ENCODE measurements at places on chromosomes 2 and 18.

DNA sequence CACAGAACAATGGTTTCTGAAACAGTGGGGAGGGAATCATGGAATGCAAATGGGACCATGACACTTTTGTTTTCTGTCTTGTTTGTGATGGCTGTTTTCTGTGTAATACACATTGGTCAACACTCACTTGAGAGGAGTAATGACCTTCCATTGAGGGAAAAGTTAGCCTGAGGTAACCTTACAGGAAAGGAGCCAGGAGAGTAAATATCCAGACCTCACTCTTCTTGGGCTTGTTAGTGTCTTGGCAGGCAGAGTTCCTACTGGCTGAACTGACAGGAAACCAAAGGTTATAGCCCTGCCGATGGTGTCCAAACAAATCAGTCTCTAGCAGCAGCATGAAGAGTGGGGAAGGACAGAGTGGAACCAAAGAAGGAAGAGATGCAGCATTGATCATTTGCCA, 17.2 kb upstream of the RPRM start:
- DNase-seq: no peak

DNA sequence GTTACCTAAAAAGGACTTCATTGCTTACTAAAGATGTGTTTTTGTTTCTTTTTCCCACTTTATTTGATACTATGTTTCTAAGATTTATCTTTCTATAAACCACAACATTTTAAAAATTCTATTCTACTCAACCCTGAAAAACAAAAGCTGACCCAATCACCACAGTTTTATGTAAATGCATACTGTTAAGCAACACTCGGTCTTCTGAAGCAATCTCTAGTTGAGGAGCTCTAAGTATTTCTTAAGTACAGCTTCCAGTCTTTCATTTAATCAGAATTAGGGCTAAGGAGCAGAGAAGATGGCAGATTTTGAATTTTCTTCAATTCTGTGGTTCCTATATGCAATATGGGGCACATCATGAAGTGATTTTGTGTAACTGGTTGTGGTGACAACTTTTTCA, 72.2 kb upstream of the SLC4A10 start:
- DNase-seq: no peak

DNA sequence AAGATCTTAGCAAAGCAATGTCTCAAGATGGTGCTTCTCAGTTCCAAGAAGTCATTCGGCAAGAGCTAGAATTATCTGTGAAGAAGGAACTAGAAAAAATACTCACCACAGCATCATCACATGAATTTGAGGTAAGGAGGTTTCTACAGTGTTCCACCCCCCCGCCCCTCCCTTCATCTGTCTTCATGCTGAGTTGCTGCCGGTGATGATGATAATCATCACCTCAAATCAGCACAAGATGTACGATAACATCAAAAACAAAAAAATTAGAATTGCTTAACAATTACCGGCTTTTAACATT, 14.6 kb downstream of the UGP2 start:
- DNase-seq: no peak

DNA sequence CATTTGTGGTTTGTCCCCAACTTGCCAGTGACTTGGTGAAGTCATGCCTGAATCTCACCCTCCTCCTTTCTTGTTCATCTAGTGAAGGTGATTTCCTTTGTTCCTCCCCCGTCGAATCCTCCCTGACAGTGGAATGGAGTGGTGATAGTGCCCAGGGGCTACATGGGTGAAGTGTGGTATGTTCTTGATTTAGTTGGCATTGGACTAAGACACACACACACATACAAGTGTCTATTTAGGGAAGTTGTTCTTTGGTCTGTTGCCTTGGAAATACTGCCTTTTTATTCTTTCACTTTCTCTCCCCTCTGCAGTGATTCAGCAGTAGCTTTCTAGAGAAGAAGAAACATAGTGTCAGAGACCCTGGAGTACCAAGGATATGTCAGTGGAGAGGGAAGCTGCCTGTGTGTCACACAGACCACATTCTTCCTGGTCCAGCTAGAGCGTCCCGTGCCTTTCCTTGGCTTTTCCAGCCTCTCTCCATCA, 10.9 kb downstream of the INPP4A start:
- no peak for DNase-seq

DNA sequence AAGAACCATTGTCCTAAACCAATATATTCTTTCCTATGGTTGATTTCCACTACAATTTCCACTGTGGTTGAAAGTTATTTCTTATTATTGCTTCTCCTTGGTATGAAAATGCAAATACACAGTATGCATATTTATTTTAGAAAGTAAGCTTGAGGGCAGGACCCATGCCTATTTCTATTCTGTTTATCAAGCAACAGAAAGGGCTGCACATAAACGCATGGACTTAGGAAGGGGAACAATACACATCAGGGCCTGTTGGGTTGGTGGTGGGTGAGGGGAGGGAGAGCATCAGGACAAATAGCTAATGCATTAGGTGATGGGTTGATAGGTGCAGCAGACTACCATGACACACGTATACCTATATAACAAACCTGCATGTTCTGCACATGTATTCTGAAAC, 20.7 kb downstream of the SLC4A3 start:
- DNase-seq: no peak

DNA sequence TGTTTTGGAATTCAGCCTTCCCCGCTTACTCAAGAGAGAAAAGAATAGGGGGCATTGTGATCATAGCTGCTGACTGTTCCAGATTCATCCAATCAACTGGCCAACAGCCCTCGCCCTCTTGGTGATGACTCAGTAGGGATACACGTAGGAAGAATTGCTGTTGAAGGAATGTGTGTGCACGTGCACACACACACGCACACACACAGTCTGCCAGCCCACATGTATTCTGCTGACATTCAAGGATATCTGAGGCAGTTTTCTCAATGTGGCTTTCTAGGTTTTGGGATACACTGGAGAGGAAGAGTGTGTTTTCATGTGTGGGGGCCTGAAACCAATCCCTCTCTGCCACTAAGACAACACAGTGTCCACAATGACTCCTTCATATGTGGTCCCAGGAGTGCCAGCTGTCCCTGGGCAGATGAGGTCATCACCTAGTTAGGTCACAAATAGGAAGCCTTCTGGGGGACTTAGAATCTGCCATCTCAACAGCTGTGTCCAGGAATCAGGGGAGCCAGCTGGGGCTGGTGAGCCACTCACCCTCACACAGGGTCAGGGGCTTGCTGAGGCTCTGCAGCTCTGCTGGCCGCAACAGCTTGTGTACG, 352.6 kb downstream of the SS18 start:
- DNase-seq: no peak

DNA sequence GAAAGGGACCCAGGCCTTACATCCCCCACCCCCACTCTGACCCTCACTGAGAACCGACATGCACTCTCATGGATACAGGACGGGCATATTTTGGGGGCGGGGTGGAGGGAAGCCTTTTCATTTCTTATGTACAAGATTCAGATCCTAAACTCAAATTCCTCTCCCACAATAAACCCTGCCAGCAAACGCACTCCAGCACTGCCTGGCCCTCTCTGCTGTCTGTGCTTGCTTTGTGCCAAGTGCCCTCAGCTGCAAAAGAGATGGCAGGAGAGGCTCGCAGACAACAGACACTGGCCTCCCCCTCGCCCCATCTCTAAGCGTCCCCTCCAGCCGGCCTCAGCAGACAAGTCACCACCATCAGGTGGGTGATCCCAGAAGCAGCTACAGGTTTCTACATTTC, 42.4 kb downstream of the FAM168B start:
- DNase-seq: no peak

DNA sequence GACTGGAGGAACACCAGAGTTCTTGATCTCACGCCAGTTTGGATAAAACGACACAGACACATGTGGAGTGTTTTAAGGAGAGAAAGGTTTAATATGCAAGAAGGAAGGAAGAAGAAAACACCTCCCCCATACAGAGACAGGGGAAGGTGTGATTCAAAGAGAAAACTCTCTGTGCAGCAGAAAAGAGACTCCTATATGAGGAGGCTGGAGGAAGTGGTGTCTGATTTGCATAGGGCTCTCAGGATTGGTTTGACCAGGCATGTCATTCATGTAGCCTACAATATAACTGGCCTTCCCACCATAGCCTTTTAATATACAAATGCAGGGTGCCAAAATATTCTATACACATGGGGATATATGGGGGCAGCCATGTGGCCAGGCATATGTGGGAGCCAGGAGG, 1386.5 kb downstream of the RPIA start:
- DNase-seq: no peak

- DNase-seq: no peak
Observed at GRCh38 chr2:231241755-231242507, 43.5 kb downstream of the ARMC9 start.

GRCh38 chr2:197176522-197176921, 134.1 kb downstream of the ANKRD44 start:
- DNase-seq: no peak

DNA sequence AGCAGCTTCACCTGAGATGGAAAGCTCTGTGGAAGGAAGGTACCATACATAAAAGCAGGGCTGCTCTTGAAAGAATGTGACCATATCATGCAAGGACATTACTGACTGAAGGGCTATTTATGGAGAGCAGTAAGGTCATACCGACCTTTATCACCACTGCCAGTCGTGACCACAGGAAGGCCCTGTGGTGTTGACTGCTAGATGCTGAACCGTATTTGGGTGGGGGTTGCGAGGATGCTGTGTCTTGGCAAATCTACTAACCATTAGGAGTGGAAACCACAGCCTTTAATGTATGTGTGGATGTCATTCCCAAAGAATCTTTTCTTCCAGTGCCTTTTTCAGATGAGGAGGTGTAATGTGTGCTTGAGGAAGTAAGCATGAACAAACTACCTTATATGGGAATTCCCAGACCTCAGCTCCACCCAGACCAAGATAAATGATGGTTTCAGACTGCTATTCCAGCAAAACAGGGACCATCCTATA, 60.8 kb downstream of the LIMS1 start:
- DNase-seq: no peak

- DNase-seq: no peak
Observed at GRCh38 chr18:64416990-64417389, 268.1 kb upstream of the LINC00305 start.

GRCh38 chr2:95052804-95053479, 27.4 kb downstream of the MAL start:
- no peak for DNase-seq

DNA sequence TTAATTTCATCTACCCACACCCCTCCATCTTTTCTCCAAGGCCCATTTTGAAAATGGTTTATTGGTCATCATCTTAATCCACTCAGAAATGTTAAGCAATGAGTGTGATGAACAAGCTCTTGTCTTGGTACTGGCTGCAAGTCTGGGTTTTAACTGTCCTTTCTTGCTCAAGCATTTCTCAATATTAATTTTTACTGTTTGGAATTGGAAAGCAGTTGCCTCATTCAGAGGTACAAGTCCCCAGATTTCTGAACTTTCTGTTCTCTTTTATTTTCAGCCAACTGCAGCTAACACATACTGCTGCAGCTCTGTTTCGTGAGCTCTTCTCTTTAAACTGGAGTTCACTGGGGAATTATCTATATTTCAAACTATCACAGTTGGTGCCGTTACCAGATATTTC, 99.4 kb upstream of the TEX51 start:
- DNase-seq: no peak

DNA sequence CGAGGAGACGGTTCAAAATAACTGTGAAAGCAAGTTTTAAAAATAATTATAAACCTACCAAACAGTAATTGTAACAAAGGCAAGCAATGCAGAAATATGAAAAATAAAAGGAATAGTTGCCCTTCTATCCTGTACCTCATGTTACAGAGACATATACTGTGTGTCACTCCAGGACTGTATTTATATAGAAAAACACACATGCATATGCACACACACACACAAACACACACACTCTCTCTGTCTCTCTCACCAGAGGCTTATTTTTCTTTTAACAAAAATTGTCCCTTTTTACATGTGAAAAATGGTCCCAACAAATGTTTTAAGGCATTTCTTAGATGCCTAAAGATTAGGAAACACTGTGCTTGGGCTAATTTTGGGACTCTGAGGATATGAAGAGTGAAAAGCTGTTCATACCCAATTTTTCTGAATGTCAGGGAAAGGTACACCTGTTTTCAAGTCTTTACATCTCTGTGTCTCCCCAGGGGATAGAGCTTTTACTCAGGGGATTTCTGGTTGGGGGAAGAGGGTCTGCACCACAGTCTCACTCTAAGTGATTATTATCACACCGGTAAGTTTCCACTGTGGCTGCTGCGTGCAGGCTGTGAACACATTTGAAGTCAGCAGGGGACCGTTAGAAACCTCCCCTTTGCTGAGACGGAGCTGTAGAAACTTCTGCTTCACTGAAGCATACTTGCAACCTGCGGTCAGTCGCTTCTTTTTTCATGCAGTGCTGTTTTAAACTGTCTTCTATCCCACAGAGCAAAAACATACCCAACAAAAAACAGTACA, 51.4 kb upstream of the SPAG16 start:
- no peak for DNase-seq

- DNase-seq: no peak
Observed at GRCh38 chr2:191266201-191266600, 21.0 kb downstream of the MYO1B start.

DNA sequence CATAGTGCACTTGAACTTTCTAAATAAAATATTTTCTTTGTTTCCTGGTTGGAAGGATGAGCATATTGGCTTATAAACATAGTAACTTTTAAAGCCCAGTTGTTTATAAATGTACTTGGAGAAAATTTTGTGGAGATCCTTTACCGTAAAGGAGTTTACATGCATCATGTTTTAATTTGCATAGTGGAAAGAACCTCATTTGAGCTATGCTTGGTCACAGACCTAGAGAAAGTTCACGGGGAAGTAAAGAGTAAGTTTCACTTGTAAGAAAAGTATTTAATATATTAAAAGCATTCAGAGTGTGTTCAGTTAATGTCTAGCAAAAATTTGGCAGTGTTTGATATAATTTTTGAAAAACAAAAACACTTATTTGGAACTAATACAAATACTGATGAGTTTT, 45.3 kb downstream of the PIKFYVE start:
- DNase-seq: no peak

DNA sequence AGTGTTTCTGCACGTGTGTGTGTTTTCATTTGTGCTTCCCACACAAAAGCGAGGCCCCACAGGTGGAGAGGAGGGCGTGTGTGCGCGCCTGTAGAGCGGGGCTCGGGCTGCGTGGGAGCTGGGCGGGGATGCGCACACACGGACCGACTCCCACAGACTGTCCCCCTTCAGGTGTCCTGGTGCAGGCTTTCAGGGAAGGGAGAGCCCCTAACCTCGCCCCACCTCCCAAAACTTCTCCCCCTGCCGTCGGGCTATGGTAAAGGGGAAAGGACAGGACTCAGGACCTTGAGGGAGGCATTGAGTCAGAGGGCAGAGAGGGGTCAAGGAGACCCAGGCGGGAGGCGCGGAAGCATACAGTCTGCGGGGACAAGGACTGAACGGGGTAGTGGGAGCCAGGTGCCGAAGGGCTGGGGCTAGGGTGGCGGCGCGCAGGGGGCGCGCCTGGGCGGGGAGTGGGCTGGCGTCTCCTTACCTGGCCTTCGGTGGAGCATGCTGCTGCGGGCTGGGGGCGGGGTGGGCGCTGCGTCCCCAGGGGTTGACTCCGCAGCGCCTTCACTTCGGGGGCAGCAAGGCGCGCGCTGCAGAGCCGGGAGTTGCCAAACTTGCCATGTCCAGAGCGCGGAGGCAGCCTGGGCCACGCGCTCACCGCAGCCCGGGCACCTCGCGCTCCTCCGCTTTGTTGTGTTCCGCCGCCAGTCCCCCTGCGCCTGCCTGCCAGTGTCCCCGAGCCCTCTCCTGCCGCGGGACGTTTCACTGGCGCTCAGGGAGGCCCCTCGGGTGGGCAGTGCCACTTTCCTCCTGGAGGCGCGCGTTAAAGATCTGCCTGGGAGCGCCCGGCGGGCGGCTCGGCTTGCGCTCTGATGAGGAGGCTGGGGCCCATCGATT, 302.0 kb downstream of the NCKAP5 start:
- peak; percentile 30 for DNase-seq

GRCh38 chr2:158719403-158719802, 75.7 kb upstream of the DAPL1 start:
- DNase-seq: no peak

- no peak for DNase-seq
Observed at GRCh38 chr2:23564615-23564960, 179.6 kb downstream of the KLHL29 start.

Measured in anterior cingulate cortex (tissue), 58 donors.